ENCODE measurements at places on chromosomes 12 and 14.

DNA sequence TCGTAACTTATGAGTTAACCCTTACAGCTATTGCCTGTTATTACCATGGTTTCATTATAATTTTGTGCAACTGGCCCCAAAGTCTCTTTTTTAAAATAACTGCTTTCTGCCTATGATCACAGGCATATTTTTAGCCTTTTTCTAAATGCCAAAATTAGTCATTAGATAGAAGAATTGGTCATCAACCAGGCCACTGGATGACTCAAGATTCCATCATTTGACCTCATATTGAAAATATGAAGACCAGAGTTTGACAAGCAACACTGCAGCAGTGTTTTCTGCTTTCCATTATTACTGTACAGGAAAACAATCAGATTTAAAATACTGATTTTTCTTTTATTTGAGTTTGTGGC, 54.7 kb upstream of the OTOGL start:
- no peak for DNase-seq

GRCh38 chr14:59317798-59318505, 129.5 kb downstream of the DAAM1 start:
- DNase-seq, result no peak

DNA sequence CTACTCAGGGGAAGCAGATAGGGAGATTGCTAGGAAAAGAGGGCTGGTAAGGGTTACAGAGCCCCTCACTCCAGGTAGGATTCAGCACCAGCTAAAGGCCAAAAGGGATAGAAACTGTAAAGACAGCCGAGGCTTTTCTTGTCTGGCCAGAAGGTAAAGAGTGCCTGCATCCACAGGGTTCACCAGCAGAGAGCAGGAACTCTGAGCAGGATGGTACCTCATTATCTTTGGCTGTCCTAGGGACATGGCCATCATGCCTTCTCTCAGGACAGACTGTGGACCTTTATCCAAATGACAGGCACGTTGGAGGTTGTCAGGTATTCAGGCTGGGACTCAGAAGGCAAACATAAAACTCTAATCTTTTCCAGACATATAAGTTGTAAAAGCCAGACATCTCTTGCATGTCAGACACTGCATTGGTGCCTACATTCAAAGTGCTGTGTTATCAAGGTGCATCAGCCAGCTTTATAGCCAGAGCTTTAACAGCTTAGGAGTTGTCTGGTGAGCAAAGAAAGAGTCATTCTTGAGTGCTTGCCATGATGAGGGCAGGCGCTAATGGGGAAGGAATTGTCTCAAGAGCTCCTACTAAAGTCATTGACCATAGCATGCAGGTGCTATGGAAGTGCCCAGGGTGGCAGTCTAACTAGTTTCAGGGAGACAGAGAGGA, 89.5 kb downstream of the PELI2 start:
- DNase-seq, result no peak

DNA sequence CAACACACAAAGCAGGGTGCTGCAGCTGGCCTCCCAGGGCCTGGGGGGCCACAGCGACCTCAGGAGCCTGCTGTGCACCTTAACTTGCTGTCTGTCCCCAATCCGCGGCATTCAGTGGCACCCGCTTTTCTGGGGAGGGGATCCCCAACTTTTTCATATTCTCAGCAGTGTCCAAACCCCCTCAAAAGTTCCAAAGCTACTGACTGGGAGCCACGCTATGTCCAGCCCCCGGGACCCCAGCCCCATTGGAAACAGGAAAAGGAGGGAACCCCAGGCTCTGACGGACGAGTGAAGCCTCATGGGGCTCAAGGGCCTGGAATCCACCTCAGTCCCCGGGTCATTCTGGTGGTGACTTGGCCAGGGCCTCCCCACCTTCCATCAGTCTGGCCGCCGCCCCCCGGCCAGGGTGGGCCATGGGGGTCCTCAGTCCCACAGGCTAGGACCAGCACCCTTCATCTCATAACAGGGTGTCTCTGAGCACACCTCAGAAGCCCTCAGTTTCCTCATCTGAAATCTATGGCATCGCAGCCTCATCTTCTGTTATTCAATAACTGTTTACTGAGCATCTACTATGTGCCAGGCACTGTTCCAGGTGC, 127.3 kb downstream of the NCOR2 start:
- DNase-seq, result no peak

DNA sequence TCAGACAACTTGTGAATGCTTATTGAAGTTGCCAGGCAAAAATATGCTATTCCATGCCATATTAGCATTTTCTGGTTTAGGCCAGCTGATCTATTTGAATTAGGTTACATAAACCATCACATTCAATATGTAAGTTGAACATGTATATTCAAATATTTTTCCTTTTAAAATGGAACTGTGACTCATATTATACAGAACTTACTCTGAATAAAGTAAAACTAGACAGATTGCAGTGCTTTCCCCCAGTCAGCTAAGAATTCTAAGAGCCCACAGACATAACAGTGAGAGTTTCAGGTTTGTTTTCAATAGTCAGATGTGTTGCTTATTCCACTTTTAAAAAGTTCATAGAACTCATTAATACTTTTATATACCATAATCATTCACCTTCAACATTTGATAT, 119.8 kb downstream of the MGST1 start:
- DNase-seq, result no peak

GRCh38 chr12:53219292-53219955, 12.4 kb upstream of the ITGB7 start:
- no peak for DNase-seq

GRCh38 chr12:11812586-11813437, 163.3 kb downstream of the ETV6 start:
- no peak for DNase-seq

DNA sequence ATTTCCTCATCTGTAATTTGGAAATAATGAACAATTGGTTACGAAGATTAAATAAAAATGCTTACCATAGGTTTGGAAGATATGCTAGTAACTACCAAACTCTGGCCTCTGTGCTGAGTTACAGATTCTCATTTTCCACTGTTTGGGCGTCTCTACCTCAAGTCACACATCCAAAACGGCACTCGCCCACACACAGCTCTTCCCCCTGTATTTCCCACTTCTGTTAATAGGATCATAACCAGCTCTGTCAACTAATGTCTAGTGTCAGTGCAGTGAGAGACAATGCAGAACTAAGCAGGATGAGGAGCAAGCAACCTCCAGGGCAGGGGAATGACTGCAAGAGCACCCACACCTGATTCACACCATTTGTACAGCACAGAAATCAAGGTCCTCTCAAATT, 10.9 kb upstream of the SYCP3 start:
- no peak for DNase-seq

DNA sequence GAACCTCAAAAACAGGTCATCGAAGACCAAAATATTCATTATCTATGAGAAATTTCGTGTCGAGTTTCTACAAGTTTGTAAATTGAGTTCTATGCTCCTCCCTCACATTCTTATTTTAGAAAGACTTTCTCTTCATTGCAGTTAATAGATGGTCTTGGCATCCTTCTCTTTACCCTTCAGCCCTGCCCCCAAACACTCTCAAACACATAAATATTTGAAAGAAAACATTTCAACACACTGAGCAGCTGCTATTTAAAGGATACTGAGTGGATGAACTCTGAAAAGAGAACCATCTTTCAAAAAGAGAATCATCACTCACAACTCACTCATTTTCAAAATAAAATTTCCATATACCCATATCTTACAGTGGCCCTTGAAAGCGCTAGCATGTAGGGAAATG, 67.1 kb downstream of the NUAK1 start:
- DNase-seq, result no peak

GRCh38 chr12:94571556-94571955, 78.8 kb downstream of the TMCC3 start:
- DNase-seq, result no peak

GRCh38 chr12:74791365-74791764, 253.7 kb downstream of the ATXN7L3B start:
- DNase-seq, result no peak

GRCh38 chr12:124581307-124582107, 14.1 kb upstream of the NCOR2 start:
- no peak for DNase-seq

- DNase-seq, result no peak
These were observed 37.8 kb upstream of the ATP2A2 start for GRCh38 chr12:110243227-110243626.

DNA sequence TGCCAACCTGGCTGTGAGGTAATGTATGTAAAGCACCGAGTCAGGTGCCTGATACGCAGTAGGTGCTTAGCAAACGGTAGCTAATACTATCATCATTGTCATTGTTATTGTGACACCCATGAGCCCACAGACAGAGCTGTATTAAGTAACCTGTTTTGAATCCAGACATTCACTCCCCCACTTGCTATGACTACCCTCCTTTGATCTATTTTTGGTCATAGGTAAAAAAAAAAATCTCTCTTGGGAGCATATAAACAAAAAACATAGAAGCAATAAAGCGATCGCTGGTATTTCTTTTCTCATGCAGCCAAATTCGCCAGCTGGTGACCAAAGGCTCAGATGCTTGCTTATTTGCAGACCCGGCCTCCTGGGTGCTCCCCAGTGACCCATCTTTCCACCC, 330.2 kb downstream of the DPF3 start:
- no peak for DNase-seq

GRCh38 chr14:32259368-32260013, 56.4 kb upstream of the RNU6-8 start:
- no peak for DNase-seq

DNA sequence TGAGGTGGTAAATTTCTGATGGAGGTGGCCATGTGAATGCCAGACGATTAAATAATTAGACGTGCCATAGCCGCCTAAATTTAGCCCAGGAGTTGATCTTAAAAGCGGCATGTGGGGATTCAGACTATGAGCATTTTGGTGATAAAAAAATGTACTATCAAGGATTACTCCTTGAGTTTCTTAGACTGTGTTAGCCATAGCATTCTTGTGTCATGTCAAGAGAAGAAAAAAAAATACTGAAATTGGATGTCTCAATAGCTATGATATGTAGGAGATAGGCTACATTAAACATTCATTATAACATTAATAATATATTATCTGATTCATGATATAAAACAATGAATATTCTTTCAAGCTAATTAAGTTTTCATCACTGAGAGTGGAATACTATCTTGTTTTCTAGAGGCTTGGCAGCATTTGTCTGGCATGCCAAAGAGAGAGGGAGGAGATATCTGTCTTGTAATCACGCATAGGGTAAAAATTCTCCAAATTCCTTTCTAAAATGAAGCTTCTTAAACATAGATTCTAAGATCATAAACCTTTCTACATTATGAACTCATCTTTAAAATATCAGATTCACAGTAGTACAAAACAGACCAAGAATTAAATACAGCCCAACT, 727.0 kb downstream of the C12orf50 start:
- DNase-seq, result no peak

DNA sequence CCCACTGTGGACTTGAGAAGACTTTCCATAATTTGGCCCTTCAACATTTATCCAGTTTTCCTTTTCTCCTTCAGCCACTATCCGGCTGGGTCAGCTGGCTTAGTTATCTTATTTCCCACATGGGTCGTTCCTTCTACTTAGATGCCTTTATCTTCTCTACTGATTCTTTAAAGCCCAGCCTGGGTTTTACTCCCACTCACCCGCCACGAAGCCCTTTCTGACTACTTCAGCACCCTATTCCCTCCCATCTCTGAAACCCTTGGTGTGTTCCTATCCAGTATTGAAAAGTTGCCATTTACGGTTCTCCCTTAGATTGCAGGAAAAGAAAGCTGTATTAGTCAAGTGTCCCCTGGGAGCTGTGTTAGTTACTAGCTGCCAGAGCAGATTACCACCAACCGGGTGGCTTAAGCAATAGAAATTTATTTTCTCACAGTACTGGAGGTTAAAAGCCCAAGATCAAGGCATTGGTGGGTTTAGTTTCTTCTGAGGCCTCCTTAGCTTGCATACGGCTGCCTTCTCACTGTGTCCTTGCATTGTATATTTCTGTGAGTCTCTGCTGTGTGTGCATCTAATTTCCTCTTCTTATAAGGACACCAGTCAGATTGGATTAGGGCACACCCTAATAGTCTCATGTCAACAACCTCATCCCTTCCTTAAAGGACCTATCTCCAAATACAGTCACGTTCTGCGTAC, 105.5 kb downstream of the GPATCH2L start:
- no peak for DNase-seq

- no peak for DNase-seq
These were observed 47.3 kb upstream of the FZD10 start for GRCh38 chr12:130114952-130115351.

DNA sequence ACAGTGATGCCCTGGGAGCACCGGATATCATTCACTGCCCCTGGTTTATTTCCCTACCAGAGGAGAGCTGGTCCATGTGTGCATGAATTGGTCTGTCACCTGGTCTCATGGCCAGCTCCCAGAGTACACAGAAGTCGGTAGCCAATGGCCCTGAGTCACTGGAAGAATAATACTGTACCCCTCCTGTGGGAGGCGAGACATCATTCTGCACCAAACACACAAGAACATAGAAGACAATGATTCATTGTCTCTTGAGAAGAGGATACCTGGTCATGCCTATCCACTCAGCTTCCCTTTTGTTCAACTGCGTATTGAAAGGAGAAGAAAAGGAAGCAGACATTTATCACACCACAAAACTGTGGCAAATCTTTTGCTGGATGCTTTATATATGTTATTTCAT, 216.2 kb downstream of the DPF3 start:
- no peak for DNase-seq

DNA sequence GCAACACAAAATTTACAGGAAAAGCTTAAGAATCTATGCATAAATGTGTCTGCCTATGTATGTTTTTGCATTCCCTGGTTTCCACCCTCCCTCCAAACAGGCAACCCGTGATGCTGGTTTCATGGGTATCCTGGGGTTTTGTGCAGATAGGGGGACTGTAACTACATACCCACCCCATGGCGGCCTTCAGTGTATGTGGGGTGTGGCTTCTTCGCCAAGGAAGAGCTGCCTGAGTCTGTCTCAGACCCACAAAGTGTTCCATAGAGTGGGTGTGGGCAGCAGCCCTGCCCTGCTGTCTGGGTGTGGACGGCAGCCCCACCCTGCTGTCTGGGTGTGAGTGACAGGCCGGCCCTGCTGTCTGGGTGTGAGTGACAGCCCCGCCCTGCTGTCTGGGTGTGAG, 174.8 kb downstream of the ADGRD1 start:
- no peak for DNase-seq

DNA sequence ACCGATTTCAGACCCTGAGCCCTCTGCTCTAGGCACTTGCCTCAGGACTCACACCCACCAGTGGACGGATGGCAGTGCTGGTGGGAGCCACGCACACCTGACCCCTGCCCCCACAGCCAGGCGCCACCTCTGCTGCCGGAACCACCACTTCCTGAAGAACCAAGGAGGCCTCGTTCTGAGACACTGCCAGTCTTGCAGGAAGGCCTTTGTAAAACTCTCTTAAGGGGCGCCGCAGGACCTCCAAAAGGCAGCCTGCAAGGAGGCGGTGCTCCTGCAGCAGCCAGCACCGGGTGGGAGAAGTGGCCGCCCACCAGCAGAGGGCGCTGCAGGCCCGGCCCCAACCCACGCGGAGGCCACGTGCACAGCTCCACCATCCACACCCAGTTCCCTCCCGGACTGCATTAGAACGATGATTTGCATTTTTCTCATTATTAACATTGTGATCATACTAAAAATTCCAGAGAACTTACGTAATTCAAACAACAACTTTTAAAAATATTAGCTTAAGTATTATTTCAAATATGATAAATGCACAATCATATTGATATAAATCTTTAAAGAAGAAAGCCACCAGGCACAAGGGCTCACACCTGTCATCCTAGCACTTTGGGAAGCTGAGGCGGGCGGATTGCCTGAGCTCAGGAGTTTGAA, 12.8 kb downstream of the STX2 start:
- no peak for DNase-seq

Data from GOT3 (cell line).